ENCODE measurements at places on chromosomes 2 and 18.

GRCh38 chr2:147968571-147968970 is 52.0 kb downstream of the ORC4 start:
- DNase-seq: no peak

DNA sequence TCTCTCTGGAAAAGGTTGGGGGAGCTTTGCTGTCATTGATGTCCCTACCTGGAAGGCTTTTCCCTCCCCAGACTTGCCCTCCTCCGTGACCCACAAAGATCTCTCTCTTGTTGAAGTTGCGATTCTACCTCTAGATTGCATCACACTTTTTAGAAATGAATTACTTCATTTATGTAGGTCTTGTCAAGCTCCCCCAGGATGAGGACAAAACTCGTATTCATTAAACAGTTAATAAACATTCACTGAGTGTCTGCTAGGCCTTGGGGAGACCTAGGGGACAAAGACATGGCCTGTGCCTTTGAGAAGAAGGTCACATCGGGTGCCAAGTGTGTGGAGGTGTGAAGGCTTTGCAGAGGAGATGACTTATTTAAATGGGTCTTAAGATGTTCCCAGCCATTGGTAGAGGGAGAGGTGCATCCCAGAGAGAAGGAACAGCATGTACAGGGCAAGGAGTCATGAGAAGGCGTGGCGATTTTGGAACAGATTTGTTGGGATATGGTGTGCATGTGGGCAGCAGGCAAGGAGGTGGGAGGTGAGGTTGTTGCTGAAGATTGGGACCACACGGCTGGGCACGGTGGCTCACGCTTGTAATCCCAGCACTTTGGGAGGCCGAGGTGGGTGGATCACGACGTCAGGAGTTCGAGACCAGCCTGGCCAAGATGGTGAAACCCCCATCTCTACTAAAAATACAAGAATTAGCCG is 9.8 kb upstream of the YWHAQ start:
- no peak for DNase-seq

DNA sequence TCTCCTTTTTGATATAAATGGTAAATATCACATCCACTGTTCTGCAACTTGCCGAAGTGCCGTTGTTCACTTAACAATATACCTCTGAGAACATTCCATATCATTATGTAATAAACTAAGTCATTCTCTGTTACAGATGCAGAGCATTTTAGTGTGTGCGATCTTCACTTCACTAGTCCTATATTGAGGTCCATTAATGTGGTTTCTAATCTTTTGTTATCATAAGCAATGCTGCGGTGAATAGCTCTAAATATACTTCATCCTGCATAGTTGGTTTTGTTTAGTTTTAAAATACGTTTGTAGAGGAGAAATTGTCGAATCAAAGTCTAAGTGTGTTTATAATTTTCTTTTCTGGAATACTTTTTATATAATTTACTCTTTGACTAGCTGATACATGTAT is 280.3 kb upstream of the TRIB2 start:
- DNase-seq: no peak

- DNase-seq: no peak
These were observed 9.8 kb upstream of the KCNIP3 start for GRCh38 chr2:95287336-95287735.

- no peak for DNase-seq
These were observed 64.5 kb upstream of the ADAM23 start for GRCh38 chr2:206378835-206379234.

- DNase-seq: no peak
These were observed 92.7 kb downstream of the COPS8 start for GRCh38 chr2:237178396-237178795.

All from stimulated activated CD4-positive, alpha-beta T cell treated with anti-CD3 and anti-CD28 coated beads, Interleukin-4, amount 100 ng/mL, for 4 hours (primary cell).